ENCODE measurements at places on chromosomes 16 and 17.

GRCh38 chr17:77735081-77735565, 223.4 kb upstream of the TNRC6C start:
- no peak for DNase-seq

- no peak for DNase-seq
These were observed 175.4 kb downstream of the SEC14L1 start for GRCh38 chr17:77316191-77316641.

DNA sequence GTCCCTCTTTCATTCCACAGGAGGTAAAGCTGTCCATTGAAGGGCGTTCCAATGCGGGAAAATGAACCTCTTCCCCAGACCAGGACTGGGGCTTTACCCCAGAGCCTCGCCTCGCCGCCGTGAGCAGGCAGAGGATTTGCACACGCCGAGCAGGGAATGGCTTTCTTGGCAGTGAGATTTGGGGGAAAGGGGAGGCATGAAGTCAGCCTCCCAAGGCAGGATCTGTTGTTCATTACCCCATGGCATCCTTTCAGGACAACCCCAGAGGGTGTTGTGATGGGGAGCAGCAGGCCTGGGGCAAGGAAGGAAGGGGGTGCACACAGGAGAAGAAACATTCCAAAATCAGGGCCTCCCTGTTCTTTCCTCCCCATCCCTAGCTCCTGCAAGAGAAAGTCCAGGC, 6.0 kb downstream of the ATXN1L start:
- DNase-seq = no peak

DNA sequence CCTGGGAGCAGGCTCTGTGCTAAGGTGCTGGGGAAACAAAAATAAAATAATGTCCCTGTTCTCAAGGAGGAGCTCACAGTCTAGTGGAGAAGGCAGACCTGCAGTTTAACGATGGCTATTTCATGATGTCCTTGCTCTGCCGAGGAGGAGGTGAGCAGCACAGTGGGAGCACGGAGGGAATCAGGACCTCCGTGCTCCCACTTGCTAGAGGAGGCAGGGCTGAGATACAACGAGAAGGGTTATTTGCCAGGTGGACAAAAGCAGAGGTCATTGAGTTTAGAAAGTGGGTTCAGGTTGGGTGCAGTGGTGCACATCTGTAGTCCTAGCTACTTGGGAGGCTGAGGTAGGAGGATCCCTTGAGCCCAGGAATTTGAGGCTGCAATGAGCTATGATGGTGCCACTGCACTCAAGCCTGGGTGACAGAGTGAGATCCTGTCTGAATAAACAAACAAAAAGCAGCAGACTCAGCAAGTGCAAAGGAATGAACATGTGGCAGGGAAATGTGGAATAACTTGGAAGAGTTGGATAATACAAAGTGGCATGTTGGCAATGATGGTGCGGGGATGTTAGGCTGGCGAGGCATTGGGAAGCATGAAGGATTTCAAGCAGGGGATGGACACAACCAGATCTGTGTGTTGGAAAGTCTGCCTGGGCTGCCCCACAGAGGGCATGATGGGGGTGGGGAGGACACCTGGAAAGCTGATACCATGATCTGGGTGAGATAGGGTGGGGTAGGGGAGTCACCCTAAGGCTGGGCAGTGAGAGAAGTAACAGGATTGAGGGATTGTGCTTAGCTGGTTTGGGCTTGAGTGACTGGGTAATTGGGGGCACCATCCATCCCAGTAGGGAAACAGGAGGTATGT, 12.8 kb upstream of the TNS4 start:
- no peak for DNase-seq

GRCh38 chr17:40588552-40588951, 23.3 kb upstream of the CCR7 start:
- no peak for DNase-seq

GRCh38 chr16:53600126-53600525, 97.1 kb upstream of the AKTIP start:
- DNase-seq = no peak

DNA sequence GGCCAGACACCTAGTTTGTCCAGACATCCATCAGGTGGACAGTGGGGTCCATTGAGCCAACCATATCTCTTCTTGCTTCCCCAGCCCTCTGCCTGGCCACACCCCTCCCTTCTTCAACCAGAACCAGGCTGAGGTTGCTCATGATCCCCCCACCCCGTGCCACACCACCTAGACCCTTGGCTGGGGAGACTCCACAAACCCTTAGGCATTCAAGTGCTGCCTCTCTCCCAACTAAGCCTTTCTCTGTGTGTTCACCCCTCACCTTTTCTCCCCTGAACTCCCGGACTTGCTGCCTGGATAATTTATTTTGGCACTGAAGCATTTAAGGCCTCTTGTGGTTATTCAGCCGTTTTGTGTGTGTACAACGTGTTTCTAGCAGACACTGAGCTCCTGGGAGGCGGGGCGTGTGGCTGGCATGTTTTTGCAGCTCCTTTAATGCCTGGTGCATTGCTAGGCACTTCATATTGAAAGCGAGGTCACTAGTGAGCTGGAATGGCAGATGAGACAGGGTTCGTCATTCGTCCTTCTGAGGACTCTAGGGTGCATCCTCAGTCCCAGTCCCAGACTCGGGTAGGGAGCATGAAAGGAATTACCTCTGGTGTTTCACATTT, 28.7 kb downstream of the CACNA1G start:
- DNase-seq = no peak

DNA sequence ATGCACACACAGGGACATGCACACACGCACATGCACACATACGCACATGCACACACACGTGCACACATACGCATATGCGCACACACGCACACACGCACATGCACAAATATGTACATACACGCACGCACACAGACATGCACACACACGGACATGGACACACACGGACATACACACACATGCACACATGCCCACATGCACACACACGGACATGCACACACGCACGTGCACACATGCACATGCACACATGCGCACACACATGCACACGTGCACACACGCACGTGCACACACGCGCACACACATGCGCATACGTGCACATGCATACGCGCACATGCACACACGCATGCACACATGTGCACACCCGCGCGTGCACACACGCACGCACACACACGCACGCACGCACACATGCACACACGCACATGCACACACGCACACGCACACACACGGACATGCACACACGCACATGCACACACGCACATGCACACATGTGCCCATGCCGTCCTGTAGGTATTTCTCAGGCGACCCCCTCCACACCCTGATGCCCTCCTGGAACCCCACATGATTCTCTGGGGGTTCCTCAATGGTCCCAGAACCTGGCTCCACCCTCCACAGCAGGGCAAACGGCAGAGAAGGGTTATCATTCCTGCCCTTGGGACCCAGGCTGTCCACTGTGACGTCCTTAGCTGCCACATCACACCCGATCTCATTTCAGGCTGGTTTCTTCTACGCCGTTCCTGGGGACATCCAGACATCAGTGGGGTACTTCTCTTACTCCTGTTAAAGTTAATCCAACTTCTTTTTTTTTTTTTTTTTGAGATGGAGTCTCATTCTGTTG, 9.6 kb upstream of the RBFOX3 start:
- DNase-seq = no peak

DNA sequence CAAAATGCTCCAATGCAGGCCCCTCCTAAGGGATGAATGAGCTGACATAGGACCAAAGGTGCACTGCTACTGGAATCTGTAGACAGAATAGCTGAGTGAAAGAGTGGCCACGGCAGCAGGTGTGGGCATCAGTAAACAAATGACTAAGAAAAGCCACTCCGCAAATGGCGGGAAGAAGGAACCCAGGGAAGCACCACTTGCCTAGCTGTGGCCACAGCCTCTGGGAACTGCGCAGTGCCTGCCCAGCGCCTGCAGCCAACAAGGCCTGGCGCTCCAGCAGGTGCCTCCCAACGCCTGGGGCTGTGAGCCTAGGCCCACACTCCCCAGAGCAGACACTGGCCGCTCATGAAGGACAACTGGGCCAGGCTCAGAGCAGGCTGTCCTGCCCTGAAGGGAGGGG, 11.8 kb downstream of the PEMT start:
- no peak for DNase-seq

GRCh38 chr17:18229254-18229653, 3.8 kb downstream of the LLGL1 start:
- DNase-seq = no peak

GRCh38 chr17:64131606-64132270, 1.8 kb upstream of the ERN1 start:
- DNase-seq = no peak
